ENCODE measurements at places on chromosomes 2 and 18.

DNA sequence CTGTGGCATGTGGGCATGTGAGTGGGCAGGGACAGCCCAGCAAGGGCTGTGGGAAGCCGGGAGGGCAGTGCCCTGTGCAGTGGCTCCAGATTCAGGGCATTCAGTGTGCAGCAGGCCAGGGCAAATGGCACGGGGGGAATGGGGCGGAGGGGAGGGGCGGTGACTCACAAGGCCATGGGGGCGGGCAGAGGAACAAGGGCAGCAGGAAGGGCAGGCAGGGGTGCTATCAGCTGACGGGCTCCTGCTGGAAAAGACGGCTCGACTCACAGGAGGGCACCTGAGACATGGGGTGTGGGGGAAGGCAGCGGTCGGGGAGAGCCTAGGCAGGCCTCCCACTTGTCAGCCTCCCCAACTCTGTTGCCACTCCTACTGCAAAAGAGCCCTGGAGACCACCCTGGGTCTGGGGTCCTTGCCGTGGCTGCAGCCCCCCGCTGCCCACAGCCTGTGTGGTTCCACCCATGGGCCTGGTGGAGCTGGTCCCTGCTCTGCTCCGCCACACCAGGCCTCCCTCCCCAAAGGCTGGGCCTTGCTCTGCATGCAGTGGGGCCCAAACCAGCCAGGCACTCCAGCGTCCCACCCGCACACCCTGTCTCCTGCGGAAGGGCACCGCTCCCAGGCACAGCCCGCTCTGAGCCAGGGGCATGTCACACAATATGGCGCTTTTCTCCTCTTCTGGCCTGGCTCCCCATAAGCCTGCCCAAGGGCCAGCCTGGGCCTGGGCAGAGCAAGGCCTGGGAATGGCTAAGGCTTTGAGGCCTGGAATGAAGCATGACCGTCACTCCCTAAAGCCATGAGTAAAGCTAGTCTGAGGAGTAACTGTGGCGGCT lies 25.9 kb downstream of the HS6ST1 start:
- no peak for DNase-seq

DNA sequence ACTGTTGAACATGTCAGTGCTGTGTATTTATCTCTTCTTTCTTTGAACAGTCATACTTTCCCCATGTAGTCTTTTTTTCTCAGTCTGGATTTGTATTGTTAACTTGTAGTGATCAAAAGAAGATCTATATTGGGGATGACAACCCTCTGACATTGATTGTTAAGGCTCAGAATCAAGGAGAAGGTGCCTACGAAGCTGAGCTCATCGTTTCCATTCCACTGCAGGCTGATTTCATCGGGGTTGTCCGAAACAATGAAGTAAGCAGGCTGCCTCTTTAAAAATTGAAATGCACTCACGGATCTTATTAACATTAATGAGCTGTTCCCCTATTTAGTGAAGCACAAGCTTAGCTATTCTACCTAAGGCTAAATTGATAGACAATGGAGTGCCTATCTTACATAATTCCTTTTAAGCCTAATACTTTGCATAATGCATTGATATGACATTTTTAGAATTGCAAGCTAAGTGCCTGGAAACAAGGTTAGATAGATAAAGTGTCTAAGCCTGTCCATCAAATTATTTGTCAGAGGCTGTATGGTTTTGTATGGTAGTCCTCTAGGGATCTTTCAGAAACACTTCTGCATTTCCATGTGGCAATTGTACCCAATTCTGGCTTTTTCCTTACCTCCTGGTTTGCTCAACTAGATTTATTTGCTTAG lies 29.3 kb upstream of the FAM171B start:
- DNase-seq: no peak

DNA sequence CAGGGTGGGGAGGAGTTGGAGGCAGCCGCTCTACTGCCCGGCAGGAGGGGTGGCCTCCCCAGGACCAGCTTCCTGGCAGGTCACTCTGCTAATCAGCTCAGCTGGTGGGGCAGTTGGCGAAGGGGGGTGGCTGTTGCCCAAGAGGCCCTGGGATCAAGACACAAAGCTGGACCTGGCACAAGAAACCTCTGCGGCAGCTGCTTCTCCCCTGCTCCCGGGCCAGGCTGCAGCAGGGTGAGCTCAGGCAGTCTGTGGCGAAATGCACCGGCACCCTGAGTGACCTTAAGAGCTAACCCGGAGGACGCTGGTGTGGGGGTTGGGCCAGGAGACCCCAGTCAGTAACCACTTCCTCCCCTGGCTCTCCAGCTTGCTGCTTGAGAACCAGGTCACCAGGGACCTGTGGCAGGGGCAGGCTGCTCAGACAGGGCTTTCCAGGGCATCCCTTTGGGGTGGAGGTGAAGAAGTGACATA lies 31.1 kb downstream of the TOGARAM2 start:
- DNase-seq: no peak

DNA sequence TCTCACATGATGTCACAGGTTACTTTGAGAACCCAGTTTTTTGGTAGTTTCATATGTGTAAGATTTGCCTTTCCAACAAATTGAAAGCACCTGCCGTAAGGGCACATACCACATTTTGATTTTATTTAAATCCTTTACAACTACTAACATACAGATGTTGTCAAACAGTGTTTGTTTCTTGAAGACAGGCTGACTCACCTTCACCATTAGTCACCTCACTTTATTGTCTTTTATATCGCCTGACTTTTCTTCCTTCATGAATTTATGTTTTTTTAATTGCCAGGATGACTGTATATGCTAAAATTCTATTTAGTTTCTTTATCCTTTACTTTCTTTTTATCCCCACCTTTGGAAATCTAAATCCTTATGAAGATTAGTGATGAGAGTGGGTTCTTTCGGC lies 886.7 kb downstream of the SUCLG1 start:
- no peak for DNase-seq

DNA sequence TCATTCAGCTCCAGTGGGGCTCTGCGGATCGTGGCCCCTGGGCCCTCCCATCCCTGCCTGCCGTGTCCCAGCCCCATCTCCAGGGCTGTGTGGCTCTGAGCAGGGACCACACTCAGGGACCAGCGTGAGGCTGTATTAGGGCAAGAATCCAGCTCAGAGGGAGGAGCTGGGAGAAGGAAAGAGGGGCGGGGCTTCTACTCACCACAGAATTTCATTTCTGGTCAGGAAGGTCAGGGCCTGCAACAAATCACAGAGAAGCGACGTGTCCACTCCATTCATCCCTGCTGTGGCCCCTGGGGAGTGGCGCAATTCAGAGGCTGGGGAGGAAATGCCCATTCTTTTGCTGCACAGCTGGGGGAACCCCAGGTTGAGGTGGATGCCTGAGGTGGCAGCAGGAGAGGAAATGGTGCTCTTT lies 828 bp downstream of the CIB4 start:
- DNase-seq: no peak

GRCh38 chr2:184689638-184690037 lies 91.3 kb downstream of the ZNF804A start:
- no peak for DNase-seq

DNA sequence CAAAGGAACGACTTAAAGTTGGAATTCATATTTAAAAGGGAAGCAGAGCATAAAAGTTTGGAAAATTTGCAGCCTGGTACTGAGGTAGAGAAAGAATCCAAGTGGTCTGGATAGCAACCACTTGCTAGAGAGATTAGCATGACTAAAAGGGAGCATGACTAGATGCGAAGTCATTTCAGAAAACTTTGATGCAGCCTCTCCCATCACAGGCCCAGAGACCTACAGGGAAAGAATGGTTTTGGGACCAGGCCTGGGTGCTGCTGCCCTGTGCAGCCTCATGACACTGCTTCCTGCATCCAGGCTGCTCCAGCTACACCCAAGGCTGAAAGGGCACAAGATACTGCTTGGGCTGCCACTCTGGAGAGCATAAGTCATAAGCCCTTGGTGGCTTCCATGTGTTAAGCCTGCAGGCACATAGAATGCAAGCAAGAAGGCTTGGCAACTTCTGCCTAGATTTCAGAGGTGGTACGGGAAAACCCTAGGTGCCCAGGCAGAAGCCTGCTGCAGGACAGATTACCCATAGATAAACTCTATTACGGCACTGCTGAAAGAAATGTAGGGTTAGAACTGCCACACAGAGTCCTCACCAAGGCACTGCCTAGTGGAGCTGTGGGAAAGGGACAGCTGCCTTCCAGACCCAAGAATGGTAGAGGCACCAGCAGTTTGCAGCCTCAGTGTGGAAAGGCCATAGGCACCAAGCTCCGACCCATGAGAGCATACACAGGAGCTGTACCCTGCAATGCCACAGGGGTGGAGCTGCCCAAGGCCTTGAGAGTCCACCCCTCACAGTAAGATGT lies 12.6 kb upstream of the CHN1 start:
- DNase-seq: no peak

DNA sequence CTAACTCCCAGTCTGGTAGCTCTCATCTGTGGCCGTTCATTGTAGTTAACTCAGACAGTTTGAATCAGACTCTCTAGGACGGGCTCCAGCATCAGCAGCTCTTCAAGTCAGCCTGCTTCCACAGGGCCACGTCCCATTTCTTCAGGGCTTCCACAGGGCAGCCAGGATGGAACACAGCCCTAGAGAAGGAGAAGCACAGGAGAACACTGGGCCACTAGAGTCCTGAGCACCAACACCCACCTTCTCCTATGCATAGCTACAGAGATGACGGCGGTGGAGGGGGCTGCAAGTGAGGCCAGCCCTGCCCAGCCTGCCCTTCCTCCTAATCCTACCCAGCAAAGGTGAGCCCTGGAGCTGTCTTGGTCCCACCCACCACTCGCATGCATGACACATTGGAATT lies 10.2 kb upstream of the TEX261 start:
- DNase-seq: no peak

GRCh38 chr2:190678444-190679162 lies 29.7 kb downstream of the NAB1 start:
- DNase-seq: no peak

- no peak for DNase-seq
Observed at GRCh38 chr2:76314271-76315020, 603.7 kb upstream of the GCFC2 start.

DNA sequence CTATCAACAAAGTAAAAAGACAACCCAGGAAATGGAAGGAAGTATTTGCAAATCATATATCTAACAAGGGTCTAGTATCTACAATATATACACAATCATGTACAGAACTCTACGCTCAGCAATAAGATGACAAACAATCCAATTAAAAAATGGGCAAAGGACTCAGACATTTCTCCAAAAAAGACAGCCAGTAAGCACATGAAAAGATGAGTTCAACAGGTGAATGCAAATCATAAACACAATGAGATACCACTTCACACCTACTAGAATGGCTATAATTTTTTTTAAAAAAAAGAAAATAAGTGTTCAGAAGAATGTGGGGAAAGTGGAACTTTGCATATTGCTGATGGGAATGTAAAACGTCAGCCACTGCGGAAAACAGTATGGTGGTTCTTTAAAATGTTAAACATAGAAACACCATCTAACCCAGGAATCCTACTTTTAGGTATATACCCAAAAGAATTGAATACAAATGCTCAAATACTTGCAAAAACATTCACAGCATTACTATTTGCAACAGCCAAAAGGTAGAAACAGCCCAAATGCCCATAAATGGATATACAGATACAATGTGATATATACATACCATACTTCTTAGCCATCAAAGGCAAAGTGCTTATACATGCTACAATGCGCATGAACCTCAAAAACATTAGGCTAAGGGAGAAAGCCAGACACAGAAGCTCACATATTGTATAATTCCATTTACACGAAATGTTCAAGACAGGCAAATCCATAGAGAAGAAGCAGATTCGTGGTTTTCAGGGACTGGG lies 121.2 kb downstream of the CABYR start:
- DNase-seq: no peak

DNA sequence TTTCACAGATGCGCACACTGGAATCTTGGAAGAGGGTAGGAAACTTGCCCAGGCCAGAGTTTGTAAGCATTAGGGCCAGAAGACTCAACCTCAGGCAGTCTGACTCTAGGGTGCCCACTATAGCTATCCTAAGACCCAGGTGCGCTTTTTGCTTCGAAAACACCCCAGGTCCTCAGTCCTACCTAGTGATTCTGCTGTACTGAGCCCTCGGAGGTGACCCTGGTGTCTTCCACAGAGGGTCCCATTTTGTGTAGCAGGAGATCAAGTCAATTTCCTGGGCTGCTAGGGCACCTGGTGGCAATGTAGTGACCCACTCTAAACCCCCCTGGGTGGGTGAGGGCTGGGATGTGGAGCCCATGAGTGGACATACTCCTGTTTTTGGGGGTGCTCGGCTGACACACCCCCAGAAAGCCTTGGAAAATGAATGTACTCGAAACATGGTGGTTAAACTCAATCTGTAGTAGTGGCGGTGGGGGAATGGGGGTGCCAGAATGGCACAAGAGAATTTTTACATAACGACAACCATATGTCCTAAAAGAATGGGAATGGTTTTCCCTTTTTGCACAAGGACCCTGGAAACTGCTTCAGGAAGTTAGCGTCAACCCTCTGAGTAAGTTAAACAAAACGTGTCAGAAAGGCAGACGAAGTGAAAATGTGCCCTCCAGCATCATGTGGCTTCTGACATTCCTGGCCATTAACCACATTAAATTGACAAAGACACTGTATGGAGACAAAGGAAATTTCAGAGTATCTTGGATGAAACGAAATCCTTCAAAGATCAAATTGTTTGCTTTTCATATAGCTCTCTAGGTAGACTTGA lies 218.0 kb upstream of the COPS8 start:
- DNase-seq: no peak

GRCh38 chr18:10402871-10403559 lies 51.4 kb upstream of the APCDD1 start:
- no peak for DNase-seq

DNA sequence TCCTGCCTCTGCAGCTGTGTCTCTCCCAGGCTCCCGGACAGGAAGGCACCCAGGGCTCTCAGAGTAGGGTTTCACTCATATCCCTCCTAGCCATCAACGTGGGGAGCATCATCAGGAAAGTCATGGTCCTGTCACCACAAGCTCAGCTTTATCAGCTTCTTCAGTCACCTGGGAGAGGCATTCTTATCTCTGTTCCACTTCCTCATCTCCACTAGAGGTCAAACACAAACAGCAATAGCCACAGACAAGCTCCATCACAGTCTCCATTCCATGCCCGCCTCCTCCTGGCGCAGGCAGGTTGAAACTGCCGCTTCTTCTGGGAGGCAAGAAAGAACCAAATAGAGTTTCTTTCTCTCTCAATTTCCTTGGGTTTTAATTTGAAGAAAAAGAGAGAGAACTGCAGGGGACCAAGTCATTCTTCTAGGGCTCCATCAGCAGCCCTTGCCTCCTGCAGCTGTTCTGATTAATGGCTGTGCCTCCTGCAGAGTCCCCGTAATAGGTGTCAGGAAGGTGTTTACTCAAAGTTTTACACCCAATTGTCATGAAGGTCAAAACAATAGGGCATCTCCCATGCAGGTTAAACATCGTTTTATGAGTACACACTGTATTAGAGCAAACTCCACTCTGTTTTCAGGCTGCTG lies 377.9 kb downstream of the TMEM182 start:
- DNase-seq: no peak

DNA sequence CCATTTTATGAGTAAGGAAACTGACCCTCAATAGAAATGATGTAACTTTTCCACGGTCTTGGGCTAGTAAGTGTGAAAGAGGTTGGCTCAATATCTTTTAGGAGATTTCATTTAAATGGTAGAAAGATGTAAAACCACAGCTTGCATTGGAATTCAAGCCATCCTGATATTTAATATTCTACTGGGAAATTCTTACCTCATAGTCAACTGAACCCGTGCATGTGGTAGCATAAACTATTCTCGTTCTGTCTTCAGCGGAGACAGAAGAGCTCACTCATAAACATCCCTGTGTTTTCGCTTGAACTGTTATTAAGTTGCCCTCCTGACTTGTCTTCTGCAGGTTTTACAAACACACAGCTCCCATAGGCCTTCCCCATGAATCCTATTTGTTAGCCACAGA lies 8.5 kb upstream of the SPATS2L start:
- DNase-seq: no peak

Measured in D721Med (cell line).